Peyer's patch (tissue), 4 donors: ENCODE measurements at places on chromosomes 1 and 21. TPM values are rescaled to one million over a fixed set of nuclear protein-coding genes. Genes with fewer than 3 reads are reported as not detected.

DNA sequence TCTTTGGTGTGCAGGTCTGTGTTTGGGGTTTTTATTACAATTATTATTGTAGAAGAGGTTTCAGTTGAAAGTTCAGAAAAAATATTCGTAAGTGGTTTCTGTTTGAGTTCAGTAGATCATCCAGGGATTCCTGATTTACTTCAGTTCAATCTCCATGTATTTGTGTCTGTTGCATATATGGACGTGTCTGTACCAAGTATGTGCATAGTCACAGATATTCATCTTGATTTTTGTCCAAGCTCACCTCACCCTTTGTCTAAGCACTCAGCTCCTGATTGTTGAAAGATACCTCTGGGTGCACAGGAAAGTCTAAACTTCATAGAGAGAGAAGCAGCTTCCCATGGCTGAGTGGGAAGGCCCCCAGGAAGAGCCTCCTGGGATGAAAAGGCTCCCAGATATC, 141.7 kb downstream of the TBX15 start:
- H3K36me3 ChIP-seq: no peaks in the 10 kb centered on the region
- no peak overlapping the region for H3K4me3 ChIP-seq
- H3K27me3 ChIP-seq: no peaks in the 10 kb centered on the region
- no peaks in the 10 kb centered on the region for H3K4me1 ChIP-seq
- no peak overlapping the region for H3K27ac ChIP-seq
- no peak for DNase-seq

- no peaks in the 10 kb centered on the region for H3K36me3 ChIP-seq
- no peaks in the 10 kb centered on the region for H3K27me3 ChIP-seq
- no peak overlapping the region for H3K27ac ChIP-seq
- H3K4me3 ChIP-seq: no peak overlapping the region
- no peak for DNase-seq
- no peaks in the 10 kb centered on the region for H3K4me1 ChIP-seq
Observed at GRCh38 chr21:40852563-40852962, 5.6 kb upstream of the DSCAM start.

DNA sequence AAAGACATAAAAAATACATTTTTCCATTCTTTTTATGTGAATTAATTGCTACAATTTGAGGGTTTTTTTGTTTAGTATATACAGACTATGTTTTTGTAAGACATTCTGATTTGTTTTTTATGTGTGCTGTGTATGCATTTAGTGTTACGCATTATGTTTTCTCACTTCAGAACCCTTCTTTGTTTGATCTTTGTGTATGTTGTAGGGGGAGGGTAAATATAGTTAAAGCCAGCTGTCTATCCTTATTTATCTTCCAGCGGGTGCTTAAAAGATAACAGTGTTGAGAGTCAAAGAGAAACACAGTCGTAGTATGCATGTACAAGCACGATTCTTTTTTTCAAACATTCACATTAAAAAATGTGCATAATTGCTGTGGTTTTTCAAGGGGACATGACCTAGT, 97.5 kb upstream of the KIAA1614 start:
- H3K4me1 ChIP-seq: no peaks in the 10 kb centered on the region
- no peak for DNase-seq
- H3K36me3 ChIP-seq: peaks cover 14% of the 10 kb centered on the region
- H3K4me3 ChIP-seq: no peak overlapping the region
- no peaks in the 10 kb centered on the region for H3K27me3 ChIP-seq
- no peak overlapping the region for H3K27ac ChIP-seq

DNA sequence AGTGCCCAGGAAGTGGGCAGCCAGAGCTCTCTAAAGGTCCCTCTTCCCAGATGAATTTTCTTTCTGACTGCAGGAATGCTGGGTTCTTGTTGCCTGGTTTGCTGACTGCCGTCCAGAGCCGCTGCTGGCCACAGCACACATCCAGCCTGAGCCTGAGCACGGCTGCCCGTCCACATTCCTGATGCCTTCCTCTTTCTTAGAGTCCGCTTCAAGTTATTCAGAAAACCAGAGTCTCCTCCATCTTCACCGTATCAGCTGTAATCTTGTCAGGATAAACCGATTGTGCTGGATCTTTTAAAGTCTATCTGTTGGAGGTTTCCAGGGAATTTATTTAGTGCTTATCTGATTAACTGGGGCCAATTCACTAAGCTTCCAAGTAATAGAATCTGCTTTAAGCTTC, 84.8 kb upstream of the BCAR3 start:
- H3K4me1 ChIP-seq: no peaks in the 10 kb centered on the region
- no peak overlapping the region for H3K4me3 ChIP-seq
- no peak for DNase-seq

DNA sequence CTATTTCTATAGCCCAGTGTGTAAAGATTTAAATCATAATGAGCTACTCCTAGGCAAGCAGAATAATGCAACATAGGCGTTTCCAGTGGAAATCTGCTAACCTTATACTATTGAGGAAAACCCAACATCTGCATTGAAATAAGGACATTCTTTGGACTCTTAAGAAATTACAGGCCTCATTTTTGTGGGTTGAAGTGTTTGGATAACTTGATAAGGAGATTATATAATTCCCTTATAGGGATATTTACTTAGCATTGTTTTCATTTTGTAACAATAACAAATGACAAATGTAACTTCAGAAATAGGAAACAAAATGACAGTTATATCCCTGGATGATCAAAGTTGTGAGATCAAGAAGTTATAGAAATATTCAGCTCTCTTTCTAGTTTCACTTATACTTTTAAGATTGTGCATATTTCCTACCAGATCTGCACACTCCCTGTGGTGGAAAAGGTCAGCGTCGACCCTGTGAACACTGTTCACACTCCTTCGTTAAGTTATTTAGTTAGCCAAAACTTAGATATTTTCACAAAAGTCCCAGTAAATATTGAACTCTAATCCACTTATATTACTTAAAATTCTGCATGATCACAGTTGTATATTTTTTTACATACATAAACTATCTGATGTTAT, 284.4 kb upstream of the C1orf105 start:
- H3K27me3 ChIP-seq: no peaks in the 10 kb centered on the region
- H3K27ac ChIP-seq: no peak overlapping the region
- no peaks in the 10 kb centered on the region for H3K36me3 ChIP-seq
- no peaks in the 10 kb centered on the region for H3K4me1 ChIP-seq
- no peak for DNase-seq

DNA sequence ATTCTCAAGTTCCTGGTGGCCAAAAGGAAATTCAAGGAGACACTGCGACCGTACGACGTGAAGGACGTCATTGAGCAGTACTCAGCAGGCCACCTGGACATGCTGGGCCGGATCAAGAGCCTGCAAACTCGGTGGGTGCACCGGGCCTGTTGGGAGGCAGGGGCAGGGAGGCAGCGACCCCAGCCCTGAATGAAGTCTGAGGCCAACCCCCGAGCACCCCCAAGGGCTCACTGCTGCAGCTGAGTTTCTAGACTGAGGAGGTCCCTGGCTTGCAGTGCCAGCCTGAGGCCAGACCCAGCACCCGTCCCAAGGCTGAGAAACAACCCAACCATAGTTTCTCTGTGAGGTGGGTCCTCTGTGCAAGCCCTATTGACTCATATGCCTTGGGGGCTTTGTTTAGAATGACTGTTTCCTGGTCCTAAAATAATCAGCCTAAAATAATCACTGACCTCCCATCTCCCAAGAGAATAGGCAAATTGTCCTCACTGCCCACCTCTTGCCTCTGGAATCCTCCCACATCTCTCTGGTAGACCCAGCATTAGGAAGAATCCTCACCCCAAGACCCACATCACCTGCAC, 27.1 kb downstream of the CITED4 start:
- no peaks in the 10 kb centered on the region for H3K27me3 ChIP-seq
- no peaks in the 10 kb centered on the region for H3K4me1 ChIP-seq
- no peaks in the 10 kb centered on the region for H3K36me3 ChIP-seq
- no peak overlapping the region for H3K27ac ChIP-seq

GRCh38 chr1:116540088-116540487, 30.7 kb downstream of the CD58 start:
- H3K4me3 ChIP-seq: no peak overlapping the region
- H3K27me3 ChIP-seq: no peaks in the 10 kb centered on the region
- H3K4me1 ChIP-seq: no peaks in the 10 kb centered on the region
- no peaks in the 10 kb centered on the region for H3K36me3 ChIP-seq

GRCh38 chr1:201655910-201656309, 117.0 kb downstream of the NAV1 start:
- peak overlapping the region; percentile 36 for H3K27ac ChIP-seq
- no peaks in the 10 kb centered on the region for H3K27me3 ChIP-seq
- no peaks in the 10 kb centered on the region for H3K36me3 ChIP-seq
- peaks cover 36% of the 10 kb centered on the region for H3K4me1 ChIP-seq
- DNase-seq: no peak

DNA sequence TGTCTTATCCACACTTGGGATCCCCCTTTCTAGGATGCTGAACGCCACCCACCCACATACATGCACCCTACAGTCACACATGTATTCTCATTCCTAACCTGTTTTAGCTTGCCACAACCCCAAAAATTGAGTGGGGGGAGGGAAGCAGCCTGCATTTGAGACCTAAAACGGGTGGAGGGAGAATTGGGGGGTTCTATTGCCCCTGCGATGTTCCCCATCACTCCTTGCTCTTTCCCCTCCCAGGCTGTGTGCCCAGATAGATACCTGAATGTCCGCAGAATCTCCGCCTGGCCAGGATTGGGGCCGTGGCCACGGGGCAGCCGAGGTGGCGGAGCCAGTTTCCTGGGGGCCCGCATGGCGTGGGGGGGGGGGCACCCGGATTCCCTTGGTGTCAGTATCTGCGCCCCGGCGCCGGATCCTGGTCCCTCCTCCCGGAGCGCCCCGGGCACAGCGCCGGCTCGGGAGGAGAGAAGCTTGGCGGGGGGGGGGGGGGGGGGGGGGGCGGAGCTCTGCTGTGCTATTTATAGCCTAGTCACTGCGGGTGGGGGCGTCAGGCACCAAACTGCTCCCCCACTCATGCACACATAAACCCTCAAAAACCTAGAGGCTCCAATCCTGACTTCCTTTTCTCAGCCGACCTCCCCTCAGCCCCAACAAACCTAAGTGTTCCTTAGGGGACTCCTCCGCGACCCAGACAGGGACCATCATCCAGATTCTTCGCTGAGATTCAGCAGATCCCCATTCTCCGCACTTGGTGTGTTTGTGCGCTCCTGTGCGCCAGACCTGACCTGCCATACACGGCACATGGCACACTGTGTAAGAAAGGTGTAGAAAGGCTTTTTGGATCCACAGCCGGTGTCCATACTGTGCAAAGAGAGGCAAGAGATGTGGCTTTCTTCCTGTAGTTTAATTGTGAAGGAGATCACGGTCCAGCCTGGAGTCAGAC, 1.9 kb downstream of the ANKRD34A start:
- no peaks in the 10 kb centered on the region for H3K36me3 ChIP-seq
- H3K4me1 ChIP-seq: peaks cover 12% of the 10 kb centered on the region
- no peaks in the 10 kb centered on the region for H3K27me3 ChIP-seq

DNA sequence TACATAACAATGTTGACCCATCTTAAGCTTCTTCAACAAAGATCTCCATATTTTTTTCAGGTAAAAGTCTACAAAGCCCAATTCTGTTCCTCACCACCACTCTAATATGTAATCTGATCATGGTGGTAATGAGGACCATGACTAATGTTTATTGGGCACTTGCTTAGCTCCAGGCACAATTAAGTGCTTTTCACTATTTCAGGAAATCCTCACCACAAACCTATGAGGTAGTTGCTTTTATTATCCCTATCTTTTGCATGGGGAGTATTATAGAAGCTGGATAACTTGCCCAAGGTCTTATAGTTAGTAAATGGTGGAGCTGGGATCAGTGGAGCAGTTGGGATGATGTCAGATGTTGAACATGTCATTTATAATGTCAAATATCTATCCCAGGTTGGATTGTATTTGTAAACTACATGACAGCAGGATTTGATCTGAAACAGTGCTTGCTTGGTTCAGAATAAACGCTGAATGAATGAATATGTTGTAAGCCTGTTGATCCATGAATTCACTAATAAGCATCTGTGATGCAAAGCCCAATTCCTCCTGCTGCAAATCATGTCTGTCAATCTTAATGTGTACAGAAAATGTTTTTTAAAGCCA, 283.3 kb upstream of the ST6GALNAC5 start:
- no peak overlapping the region for H3K4me3 ChIP-seq
- DNase-seq: no peak
- no peak overlapping the region for H3K27ac ChIP-seq

- no peaks in the 10 kb centered on the region for H3K27me3 ChIP-seq
- H3K4me1 ChIP-seq: peaks cover 14% of the 10 kb centered on the region
- H3K4me3 ChIP-seq: no peak overlapping the region
- DNase-seq: no peak
- no peak overlapping the region for H3K27ac ChIP-seq
Observed at GRCh38 chr1:26469558-26469957, 2.7 kb upstream of the HMGN2 start.

Gene MYOG
- total RNA-seq: not detected

Gene SRSF4
- 87.8 TPM for total RNA-seq

Gene CD5L
- total RNA-seq: not detected

Gene ESRRG
- total RNA-seq: 17.3 TPM
